ENCODE measurements at places on chromosomes 1 and 21. TPM values are rescaled to one million over a fixed set of nuclear protein-coding genes. Genes with fewer than 3 reads are reported as not detected.

The BMP8B gene
- 4.9 TPM for total RNA-seq

The ST6GALNAC3 gene
- 17.9 TPM for total RNA-seq

The YOD1 gene
- total RNA-seq: 34.4 TPM

The OR2T1 gene
- total RNA-seq: not detected

DNA sequence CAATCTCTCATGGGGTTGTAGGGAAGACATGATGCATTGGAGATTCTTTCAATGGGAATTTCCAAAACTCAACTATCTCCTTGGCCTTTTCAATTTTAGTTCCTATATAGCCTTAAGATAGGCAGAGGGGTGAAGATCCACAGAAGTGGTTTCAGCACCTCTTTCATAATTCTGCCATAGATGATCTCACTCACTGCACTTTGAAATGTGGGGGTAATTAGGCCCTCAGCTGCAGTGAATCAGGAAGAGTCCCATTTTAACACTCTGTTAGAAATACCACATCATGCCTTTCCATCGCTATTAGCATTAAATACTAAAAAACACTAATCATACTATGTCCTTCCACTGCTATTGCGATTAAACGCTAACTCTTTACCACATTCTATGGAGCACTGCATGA is 25.1 kb upstream of the EEIG2 start:
- H3K36me3 ChIP-seq: no peaks in the 10 kb centered on the region
- H3K4me3 ChIP-seq: no peak overlapping the region
- H3K27ac ChIP-seq: no peak overlapping the region
- DNase-seq: no peak
- H3K4me1 ChIP-seq: peaks cover 14% of the 10 kb centered on the region
- no peaks in the 10 kb centered on the region for H3K27me3 ChIP-seq

The CRYBG2 gene
- 0.37 TPM for total RNA-seq

The SPRR1A gene
- total RNA-seq: not detected

DNA sequence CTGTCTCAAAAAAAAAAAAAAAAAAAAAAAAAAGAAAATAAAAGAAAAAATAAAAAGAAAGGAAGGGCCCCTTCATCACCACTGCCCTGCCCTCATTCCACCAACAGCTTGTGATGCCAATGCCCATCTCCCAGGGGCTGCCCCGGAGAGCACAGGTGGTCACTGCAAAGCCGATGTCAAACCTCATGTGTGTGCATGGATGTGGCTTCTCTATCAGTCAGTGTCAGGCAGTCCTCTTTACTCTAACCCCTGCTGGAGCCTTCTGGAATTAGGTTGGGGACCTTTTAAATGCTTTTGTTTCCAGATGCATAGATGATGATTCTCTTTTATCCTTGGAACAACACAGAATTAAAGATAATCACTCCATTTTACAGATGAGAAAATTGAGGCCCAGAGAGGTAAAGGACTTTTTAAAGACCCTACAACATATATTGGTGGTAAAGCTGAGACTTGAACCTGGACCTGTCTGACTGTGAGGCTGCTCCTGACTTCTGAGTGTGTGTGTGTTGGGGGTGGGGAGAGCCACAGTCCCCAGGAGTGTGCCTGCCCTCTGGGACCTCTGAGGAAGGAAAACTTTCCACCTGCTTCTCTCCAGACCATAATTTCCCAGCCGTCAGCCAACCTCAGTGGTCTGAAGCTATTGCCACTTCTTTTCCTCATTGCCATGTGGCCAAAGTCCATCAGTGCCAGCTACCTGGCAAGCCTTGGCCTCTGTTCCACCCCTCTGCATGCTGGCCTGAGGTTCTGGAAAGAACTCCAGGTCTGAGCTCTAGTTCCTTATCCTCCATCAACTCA is 3.0 kb upstream of the TMEM54 start:
- H3K4me1 ChIP-seq: no peaks in the 10 kb centered on the region
- H3K4me3 ChIP-seq: no peak overlapping the region
- no peaks in the 10 kb centered on the region for H3K36me3 ChIP-seq

The DIRAS3 gene
- 3.5 TPM for total RNA-seq

The ADAMTSL4 gene
- total RNA-seq: 104 TPM

DNA sequence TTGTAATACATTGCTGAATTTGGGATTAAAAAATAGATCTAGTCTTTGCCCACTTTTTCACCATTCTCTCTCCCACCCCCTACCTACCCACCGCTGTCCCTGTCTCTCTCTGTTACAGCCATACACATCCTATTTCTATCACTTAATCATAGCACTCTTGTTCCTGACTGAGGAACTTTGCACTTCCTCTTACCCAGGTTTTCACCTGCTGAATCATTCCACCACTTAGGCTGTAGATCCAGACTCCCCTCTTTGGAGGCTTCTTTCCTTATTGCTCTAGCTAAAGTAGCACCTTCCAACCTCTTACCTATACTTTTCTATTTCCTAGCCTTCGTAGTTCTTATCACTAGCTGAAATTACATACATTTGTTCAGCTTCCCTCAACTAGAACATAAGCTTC is 59.6 kb downstream of the ATP6V1G3 start:
- H3K4me1 ChIP-seq: no peaks in the 10 kb centered on the region
- no peaks in the 10 kb centered on the region for H3K36me3 ChIP-seq
- H3K4me3 ChIP-seq: no peak overlapping the region

The CNIH3 gene
- total RNA-seq: 5.2 TPM
